ENCODE measurements at places on chromosomes 4 and X. TPM values are rescaled to one million over a fixed set of nuclear protein-coding genes. Genes with fewer than 3 reads are reported as not detected.

DNA sequence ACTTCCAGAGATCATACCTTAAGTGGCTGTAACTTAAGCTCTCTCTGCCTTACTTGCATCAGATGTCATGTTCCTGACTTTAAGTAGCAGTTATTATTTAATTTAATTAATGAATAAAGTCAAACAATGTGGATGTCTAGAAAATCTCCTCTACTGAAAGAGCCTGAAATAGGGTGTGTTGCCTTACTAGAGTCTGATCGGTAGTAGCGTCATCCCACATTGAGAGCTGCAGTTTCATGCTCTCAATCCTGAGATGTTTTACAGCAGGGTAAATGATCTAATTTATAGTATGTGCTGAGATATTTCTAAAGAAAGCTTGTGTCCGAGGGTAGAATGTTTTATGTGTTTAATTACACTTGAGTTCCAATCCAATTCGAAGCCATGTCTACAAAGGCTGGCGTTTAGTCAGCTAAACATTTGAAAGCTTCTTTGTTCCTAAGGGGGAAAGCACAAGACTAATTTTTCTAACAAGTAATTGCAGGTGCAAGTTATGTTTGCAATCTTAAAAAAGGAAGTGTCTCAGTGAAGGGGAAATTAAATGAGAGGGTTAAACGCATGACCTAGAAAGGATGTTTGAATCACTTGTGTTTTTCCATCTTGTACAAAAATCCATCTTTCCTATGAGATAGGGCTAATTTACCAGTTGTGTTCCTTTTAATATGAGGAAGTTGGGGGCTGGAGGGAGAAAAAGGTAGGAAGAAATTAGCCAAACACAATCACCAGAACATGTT is 391.0 kb upstream of the MAGEB2 start:
- ATAC-seq: no peak

DNA sequence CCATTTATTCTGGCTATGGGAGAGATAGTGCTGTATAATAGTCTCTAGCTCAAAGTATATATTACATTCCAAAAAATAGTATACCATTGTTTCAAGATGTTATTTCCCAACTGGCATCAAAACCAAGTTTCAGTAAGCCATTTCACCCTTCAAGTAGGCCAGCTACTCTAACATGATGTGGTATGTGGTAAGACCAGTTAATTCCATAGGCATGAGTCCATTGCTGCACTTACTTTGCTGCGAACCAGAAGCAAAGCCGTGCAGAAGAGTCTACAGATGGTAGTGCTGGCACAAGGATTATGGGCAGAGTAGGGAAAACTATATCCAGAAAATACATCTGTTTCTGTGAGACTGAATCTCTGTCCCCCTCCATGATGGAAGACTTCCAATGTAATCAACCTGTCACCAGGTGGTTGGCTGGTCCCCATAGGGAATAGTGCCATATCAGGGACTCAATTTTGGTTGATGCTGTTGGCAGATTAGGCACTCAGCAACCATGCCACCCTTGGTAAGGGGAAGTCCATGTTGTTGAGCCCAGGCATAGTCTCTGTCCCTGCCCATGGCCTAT is 49.8 kb upstream of the HSD17B10 start:
- no peak for ATAC-seq

DNA sequence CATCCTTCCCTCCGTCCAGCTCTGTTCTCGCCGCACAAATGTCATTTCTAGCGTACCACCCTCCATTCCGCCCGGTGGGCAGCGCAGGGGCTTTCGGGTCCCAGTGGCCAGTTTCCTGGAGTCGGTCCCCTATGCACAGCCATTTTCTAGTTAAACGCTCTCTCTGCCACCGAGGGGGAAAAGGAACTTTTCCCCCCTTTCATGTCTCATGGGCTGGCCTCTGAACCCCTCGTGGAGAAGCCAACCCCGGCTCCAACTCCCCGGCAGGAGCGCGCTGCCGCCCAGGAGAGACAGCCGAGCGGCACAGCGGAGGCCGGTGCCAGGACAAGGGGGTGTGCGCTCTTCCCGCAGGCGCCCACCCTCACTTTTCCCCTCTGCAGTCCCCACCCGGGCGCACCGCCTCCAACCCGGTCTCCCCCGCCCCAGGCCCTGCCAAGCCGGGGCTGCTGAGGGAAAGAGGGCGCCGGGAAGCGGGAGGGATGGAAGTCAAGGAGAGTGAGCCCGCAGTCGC is 662 bp downstream of the APBB2 start:
- no peak for ATAC-seq

- peak; percentile 11 for ATAC-seq
These were observed 55.8 kb upstream of the SHOX start for GRCh38 chrX:574830-575229.

CCSER1 gene
- 0.64 TPM for total RNA-seq

STATH gene
- total RNA-seq: not detected

GRCh38 chr4:15339737-15340136 is 88.1 kb upstream of the C1QTNF7 start:
- ATAC-seq: no peak

DNA sequence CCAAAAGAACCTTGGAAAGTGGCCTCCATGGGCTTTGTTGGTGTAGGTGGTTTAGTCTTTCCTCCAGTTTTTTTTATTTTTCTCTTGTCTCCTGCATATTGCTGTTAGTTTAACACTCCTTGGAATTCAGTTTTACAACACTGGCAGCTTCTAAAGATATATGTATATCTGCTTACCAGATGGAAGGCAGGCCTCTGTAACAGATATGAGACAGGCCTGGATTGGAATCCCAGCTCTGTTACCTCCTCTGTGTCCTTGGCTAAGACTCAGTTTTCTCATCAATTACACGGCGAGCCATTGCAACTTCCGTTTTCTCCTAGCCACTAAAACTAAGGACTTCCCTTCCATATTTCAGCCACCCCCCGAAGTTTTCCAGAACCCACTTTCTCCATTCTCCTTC is 133.4 kb upstream of the SMAD1 start:
- no peak for ATAC-seq

GRCh38 chr4:133379681-133380438 is 230.8 kb downstream of the PCDH10 start:
- no peak for ATAC-seq

TMPRSS11F gene
- total RNA-seq: not detected

CSAG3 gene
- total RNA-seq: not detected

TBC1D9 gene
- total RNA-seq: not detected

DNA sequence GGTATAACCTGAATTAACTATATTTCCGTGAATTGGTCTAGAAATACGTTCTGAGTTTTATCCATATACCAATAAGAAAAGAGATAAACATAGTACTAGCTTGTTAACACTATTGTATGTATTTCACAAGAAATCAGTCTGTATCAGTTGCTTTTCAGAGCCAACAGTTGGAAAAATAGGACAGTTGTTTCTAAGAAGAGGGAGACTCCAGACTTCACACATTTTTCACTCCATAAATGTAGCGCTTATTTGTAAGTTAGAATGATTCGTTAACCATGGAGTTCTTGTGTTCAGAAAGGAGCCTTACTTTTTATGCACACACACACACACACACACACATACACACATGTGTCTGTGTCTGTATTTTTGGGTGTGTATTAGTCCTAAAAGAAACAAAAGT is 376.7 kb upstream of the SMIM31 start:
- no peak for ATAC-seq

CHRDL1 gene
- not detected for total RNA-seq

DNA sequence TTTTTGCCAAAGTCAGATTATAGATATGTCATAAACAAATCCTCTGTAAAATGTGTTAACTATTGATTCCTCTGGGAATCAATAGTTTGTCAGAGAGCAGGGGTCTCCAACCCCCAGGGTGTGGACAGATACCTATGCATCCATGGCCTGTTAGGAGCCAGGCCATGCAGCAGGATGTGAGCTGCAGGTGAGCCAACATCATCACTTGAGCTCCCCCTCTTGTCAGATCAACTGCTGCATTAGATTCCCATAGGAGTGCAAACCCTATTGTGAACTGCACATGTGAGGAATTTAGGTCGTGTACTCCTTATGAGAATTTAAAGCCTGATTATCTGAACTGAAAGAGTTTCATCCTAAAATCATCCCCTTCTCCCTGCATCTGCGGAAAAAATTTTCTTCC is 1365.4 kb downstream of the ARAP2 start:
- no peak for ATAC-seq

DNA sequence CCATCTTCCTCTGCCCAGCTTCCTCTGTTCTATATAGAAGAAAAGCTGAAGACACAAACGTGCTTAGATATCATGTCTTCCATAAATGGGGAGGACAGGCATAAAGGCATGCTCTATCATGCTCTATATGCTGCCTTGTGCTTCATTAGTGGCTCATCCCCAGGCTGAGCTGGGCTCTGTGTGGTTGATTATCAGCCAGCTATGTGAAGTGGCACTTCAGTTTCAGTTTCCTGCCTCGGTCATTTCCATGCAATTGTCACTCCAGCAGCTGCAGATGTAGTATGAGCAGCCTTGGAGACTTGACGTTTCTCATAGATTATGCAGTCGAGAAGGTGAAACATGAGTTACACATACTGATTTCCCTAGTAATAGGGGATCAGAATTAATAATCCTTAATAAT is 106.2 kb downstream of the SYTL5 start:
- no peak for ATAC-seq

DNA sequence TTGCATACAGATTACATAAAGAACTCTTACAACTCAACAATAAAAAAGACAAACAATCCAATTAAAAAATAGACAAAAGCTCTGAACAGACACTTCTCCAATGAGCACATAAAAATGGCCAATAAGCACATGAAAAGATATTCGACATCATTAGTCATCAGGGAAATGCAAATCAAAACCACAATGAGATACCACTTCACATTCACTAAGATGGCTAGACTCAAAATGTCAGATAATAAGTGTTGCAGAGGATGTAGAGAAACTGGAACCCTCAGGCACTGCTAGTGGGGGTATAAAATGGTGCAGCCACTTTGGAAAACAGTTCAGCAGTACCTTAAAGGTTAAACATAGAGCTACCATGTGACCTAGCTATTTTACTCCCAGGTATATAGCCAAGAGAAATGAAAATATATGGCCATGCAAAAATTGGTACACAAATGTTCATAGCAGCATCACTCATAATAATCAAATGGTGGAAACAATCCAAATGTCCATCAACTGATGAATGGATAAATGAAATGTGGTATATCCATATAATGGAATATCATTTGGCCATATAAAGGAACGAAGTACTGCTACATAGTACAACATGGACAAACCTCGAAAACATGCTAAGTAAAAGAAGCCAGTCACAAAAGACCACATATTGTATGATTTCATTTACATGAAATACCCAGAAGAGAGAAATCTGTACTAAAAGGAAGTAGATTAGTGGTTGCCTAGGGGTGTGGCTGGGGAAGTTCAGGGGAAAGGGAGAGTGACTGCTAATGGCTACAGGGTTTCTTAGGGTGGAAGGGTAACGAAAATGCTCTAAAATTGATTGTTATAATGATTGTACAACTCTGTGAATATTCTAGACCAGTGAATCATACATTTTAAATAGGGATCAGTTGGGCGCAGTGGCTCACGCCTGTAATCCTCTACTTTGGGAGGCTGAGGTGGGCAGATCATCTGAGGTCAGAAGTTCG is 29.4 kb downstream of the SASH3 start:
- ATAC-seq: peak; percentile 65

GRCh38 chr4:100979736-100980135 is 367.6 kb downstream of the PPP3CA start:
- no peak for ATAC-seq

GRCh38 chrX:131202766-131203165 is 86.3 kb downstream of the IGSF1 start:
- ATAC-seq: no peak

DNA sequence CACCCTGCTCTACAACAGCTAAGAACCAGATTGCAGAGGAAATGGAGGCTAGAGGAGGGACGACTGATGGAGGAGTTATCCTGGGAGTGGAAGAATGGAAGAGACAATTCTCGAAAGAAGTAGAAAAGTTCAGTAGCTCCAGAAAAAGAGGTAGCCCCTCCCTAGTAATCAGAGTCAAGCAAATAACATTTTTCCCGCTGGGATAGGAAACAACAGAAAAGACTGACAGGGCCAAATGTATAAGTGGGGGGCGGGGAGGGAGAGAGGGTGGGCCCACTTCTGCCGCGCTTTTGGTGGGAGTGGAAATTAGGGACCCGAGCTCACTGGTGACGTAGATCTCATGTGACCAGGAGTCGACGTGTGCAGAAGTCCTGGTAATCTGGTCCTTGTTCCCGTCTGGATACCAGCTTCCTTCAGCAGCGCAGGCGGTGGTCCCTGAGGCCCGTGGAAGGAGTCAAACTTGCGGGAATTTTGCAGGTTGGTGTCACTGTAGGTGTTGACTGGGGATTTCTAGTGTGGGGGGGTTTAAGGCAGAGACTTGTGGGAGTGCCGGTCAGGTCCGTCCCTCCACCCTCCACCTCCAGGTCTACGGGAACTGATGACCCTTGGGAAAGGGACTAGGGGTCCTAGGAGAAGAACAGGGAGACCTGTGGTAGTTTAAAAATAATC is at the start of gene TCEAL9:
TSS of gene TCEAL9 (plus strand) at position 377 of the 669 bp plus-strand sequence. CDS start 1,179 bp downstream, outside the sequence.
- no peak for ATAC-seq

- ATAC-seq: peak; percentile 21
These were observed 389.6 kb upstream of the MAOA start for GRCh38 chrX:43266487-43266886.

GRCh38 chr4:159174645-159175084 is 71.8 kb downstream of the RAPGEF2 start:
- ATAC-seq: no peak

DNA sequence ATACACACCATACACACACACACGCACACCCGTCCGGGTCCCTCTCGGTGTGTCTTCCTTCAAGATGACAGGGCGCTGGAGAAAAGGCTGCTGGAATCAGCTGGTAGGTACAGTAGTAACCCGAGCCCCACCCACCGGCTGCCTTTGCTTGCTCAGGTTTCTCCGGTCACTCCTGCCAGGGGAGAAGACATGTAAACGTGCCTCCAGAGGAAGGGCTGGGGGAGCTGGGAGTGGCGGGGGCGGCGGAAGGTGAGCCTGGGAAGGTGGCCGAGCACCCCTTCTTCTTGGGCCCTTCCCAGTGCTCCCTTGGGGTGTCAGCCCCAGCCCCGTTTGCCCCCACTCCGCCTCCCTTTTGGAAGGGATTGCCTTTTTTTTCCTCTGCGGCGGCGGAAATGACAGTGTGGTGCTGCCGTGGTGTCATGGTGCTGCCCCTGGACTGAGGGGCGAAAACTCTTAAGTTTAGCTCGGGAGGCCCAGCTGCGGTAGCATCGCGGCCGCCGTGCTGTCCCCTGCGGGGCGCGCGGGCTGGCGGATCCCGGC is at the start of gene MID2:
TSS of gene MID2 (plus strand) at position 169 of the 540 bp plus-strand sequence. CDS start 561 bp downstream, outside the sequence.
- peak; percentile 72 for ATAC-seq

HMX1 gene
- total RNA-seq: not detected
